ENCODE measurements at places on chromosomes 3 and 15. TPM values are rescaled to one million over a fixed set of nuclear protein-coding genes. Genes with fewer than 3 reads are reported as not detected.

The SLCO2A1 gene
- total RNA-seq = 0.36 TPM

The ZDHHC19 gene
- total RNA-seq = not detected

The FAM3D gene
- total RNA-seq = not detected

DNA sequence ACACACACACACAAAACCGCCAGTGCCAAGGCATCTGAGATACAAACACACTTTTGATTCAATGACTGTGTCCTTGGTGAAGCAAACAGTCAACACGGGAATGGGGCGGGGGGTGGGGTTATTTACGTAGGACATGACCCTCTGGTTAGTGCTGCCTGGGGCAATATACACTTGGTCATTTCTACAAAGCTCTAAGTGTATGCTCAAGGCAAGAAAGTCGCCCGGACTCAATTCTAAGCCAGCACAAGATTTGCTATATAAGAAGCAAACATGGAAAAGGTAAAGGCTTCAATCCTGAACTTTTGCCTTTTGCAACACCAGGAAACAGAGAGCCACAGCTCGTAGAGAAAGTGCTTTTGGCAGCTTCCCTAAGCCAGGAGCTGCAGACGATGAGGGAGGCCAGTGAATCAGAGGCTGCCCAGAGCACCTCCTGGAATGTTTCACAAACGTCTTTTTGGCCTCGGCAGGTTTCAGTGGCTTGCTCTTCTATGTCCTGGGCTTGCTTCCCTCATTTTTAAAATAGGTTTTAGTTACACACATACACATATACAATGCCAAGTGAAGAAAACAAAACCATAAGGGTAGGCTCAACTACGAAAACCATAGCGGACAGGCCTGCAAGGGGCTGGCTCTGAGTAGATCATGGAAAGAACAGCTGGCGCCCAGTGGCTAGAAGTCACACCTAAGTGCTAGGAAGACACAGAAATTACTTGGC lies 73.6 kb downstream of the TM4SF4 start:
- DNase-seq = peak; percentile 73

The ACSBG1 gene
- under 0.01 TPM for total RNA-seq

- no peak for DNase-seq
Measured at GRCh38 chr3:109835958-109836357, 498.6 kb upstream of the DPPA4 start.

GRCh38 chr15:84819791-84820190 lies 2.6 kb downstream of the ALPK3 start:
- no peak for DNase-seq

The ZMAT3 gene
- 47.0 TPM for total RNA-seq

DNA sequence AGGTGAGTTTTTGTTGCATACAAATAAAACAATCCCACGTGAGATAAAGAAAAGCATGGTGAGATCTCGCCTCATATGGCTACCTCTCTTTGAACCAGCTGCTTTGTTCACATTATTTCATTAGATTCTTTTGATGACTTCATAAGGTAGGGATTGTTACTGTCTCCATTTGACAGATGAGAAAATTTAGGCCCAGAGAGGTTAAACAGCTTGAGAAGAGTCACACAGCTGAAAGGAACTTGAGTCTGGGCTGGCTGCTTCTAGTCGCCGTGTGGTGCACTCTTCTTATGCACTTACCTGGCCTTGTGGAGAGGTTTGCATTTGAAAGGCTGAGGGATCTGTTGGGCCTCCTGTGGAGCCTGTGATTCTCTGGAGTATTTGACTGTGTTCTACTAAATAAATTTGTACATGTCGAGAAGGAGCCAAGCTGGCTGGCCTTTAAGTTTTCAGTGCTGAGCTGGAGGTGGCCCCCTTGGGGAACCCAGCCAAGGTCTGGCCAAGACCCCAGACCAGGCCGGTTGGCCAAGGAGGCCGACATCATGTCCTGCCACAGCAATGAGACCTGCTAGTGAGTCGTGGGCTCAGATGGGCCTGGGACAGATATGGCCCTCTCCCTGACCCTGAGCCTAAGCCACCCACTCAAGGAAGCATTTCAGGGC lies 125.1 kb downstream of the SMAD6 start:
- DNase-seq = peak; percentile 27

DNA sequence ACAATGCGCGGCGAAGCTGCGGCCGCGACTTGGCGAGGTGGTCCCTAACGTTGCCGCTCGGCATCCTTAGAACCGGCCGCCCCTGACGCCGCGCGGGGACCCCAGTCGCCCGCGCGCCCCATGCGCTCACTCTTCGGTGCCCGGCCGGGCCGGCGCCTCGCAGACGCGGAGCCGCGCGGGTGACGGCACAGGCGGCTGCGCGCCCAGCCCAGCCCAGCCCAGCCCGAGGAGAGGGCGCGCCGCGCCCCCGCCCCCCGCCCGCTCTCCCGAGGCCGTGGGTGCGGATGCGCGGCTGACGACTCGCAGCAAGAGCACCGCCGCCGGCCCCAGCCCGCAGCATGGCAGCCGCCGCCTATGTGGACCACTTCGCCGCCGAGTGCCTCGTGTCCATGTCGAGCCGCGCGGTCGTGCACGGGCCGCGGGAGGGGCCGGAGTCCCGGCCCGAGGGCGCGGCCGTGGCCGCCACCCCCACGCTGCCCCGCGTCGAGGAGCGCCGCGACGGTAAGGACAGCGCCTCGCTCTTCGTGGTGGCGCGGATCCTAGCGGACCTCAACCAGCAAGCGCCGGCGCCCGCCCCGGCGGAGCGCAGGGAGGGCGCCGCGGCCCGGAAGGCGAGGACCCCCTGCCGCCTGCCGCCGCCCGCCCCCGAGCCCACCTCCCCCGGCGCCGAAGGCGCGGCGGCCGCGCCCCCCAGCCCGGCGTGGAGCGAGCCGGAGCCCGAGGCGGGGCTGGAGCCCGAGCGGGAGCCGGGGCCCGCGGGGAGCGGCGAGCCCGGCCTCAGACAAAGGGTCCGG lies 437 bp downstream of the KLF13 start:
- DNase-seq = peak; percentile 98

DNA sequence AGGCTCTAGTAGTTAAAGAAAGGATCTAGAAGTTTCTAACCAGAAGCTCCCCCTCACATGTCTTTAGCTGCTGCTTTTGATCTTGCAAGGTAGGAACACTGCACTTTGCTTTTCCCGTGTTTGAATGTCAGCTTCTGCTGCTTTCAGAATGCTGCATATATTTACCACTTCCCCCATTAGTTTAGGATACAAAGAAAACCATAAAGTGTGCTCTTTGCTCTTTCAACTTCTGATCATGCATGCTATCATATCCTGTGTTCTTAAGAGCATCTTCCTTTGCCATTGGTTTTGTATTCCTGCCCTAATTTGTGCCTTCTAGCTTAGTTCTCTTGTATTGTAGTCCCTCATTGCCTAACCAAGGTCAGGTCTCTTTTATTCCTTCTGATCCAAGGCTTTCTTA lies 43.3 kb downstream of the ZNF609 start:
- no peak for DNase-seq

GRCh38 chr3:101941318-101942040 lies 92.2 kb downstream of the NFKBIZ start:
- DNase-seq = no peak

DNA sequence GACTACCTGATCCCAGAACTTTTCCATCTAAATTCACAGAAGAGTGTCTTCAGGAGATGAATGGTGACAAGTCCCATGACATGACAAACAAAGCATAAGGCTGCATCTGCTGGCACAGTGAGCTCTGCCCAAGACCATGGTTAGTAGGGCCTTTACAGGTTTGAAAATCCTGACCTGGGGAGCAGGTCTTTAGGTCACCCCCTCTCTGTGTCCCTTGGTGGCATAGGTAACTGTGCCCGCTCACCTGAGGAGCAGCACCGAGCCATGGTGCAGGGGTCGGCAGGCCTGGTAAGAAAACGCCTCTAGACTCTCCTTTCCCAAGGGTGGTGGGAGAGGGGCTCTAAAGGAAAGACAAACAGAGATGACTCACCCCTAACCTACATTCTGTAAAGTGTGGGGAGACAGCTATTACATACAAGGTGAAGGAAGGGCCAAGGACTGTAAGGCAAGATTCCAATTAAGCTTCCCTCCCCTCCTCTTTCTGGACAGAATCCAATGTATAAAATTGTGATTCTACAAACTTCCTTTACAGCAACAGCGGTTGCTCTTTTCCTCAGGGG lies 74.0 kb downstream of the SATB1 start:
- no peak for DNase-seq

The SLC6A1 gene
- not detected for total RNA-seq

The LMOD3 gene
- not detected for total RNA-seq

DNA sequence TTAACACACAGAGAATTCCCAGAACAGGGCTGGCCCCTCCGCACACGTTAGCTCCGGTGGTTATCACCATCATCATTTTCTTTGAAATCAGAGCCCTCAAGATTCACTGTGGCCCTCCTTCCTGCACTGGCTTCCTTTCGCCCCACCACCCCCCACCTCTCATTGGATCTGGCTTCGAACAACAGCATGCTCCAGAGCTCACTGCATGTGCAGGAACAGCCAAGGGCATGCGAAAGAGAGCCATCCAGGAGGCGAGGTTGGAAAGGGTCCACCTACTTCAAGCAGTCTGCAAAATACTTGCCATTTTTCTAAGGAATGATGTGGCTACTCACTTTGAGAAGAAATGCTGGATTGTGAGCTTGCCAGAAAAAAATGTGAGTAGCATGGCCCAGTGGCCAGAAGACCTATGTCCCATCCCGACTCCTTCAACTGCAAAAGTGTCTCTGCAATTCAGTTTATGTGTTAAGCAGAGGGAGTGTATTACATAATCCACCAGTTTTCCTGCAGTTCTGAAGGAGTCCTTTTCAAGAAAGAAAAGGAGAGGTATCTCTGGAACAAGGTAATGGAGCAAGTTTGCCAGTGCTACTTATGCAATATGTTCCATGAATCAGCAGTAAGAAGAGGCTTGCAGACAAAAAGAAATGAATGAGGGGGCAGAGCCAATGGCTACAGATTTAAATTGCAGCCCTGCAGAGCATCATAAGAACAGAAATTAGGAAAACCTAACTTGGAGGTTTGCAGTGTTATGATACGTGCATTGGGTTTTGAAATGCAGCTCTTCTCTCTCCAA lies 92.8 kb downstream of the OCA2 start:
- peak; percentile 47 for DNase-seq

DNA sequence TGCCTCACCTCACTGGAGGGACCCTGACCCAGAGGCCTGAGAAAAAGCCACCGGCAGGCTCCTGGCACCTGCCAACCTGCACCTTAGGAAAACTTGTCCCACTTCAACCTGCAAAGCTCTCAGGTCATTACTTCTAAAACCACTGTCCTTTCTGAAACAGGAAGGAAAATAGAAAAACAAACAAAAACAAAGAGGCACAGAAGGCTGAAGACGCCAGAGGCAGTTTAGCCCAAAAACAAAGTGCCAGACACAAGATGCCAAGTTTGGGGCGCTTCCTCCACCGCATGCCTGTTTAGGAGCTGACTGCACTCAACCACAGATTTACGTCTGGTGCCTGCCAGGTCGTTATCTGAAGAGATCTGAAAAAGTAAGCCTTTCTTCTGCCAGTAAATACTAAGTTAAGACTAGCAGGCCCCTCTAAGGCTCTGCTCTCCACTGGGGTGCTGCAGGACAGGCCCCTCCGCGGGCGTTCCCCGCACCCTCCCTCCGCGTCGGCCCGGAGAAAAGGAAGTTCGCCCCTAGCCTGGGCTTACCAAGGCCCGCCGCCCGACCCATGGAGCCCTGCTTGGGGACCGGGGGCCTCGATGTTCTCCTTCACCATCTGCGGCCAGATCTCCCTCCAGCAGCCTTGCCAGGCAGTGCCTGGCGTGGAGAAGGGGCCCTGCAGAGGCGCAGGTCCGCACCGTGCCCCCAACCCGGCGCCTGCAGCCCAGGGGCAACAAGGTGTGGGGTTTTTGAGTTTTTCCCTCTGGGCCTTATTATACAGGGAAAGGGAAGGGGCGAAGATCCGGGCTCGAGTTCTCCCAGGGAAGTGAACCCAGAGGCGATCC lies 1.3 kb downstream of the GOLGA8A start:
- DNase-seq = peak; percentile 82

DNA sequence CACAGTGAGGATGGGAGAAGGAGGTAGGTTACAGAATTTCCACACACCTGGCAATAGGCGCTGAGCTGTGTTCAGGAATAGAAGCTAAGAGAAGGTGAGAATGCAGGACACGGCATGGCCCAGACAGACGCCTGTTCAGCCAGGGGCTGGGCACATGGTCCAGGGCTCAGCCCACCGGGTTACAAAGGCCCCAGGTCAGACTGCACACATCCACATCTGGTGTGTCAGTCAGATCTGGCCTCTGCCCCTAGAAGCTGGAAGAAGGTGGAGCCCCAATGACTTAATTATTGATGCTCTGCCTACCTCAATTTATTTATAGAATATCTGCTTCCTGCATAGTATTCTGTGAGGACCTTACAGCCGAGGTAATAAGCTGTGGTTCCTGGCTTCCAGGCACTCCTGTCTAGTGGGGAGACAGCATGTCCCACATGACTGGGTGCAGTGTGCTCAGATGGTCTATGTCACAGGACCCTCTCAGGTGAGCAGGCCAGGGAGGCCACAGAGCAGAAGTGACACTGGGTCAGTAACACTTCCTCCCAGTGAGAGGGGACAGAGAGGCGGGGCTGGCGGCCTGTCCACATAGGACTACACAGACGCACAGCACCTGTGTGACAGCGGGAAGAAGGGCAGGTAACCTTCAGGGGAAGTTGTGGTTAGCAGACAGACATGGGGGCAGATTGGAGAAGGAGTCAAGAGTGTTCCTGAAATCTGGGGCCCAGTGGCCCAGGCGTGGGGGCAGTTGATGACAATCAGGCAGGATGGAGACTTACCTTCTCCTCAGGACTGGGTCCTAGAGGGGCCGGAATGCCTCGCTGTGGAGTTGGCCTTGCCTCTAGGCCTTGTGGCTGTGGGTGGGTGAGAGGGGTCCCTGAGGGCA lies 38.6 kb upstream of the PLXNA1 start:
- DNase-seq = no peak

- DNase-seq = no peak
Measured at GRCh38 chr3:102979682-102980354, 545.0 kb downstream of the ZPLD1 start.

- peak; percentile 97 for DNase-seq
Measured at GRCh38 chr3:10437272-10437994, 68.0 kb downstream of the ATP2B2 start.

DNA sequence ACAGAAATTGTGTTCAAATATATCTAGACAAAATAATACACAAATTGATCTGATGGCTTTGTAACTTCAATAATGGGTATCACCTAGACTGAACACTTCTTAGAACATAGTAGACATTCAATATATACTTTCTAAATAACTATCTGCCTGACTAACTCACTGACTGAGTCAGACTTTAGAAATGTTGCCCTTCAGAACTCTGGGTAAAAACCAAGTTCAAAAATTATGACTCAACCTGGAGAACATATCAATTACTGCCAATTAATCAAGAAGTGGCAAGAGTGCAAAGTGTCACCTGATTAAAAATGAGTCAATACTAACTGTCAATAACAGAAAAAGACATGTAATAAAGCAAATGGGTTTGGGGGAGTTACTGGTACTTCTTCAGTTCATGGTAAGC lies 144.6 kb upstream of the TMCO5A start:
- DNase-seq = no peak

- no peak for DNase-seq
Measured at GRCh38 chr3:134742202-134742601, 52.9 kb upstream of the EPHB1 start.

- peak; percentile 42 for DNase-seq
Measured at GRCh38 chr3:186315581-186316354, 46.3 kb downstream of the DGKG start.

GRCh38 chr3:4978966-4979427 lies 240 bp upstream of the BHLHE40 start:
- DNase-seq = peak; percentile 96

Data from osteoblast (primary cell).